ENCODE measurements at places on chromosomes 2 and 18.

DNA sequence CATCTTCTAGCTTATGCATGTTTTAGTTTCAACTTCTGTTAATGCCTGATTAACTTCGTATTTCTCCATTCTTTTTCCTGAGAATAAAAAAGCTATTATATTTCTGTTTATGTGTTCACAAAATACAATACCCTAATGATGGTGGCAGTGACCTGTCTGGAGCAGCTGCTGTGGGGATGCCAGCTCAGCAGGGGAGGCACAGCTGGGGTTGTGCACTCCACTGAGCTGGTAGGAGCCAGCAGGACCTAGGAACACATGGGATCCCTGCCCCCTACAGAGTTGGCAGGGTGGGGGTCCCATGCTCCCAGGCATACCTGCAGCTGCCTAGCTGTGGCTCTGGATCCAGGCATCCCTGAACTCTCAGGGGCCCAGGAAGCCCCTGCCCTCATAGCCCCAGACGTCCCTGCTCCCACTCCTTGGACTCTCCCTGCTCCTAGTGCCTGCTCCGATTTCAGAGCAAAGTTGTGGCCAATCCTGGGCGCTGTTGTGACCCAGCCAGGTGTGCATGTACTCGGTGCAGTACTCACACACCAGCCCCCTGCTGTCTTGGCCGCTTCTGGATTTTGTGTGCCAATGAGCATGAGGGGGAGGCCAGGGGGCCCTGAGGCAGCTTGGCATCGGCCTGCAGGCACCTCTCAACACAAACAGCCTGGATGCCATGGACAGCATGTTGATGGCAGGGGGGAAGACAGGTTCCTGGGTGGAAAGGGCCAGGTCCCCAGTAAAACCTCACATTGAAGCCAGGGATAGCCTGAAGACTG, 546.0 kb downstream of the ZNF804A start:
- no peak for DNase-seq

- no peak for DNase-seq
These were observed 259.3 kb downstream of the PTGR3 start for GRCh38 chr18:74949611-74950010.

DNA sequence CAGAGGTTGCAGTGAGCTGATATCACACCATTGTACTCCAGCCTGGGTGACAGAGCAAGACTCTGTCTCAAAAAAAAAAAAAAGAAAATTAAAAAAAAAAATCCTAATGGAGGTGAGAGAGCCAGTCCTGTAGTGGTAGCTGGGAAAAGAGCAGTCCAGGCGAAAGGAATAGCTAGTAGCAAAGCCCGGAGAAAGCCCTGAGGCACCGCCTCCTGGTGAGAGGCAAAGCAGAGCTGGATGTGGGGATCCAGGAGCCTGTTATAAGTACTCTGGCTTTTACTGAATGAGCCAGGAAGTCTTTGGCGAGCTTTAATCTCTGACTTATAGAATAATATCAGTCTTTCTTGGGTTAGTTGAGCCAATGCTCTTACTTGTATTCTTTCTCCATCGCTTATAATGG, 6.6 kb upstream of the KLHL23 start:
- DNase-seq, result no peak

DNA sequence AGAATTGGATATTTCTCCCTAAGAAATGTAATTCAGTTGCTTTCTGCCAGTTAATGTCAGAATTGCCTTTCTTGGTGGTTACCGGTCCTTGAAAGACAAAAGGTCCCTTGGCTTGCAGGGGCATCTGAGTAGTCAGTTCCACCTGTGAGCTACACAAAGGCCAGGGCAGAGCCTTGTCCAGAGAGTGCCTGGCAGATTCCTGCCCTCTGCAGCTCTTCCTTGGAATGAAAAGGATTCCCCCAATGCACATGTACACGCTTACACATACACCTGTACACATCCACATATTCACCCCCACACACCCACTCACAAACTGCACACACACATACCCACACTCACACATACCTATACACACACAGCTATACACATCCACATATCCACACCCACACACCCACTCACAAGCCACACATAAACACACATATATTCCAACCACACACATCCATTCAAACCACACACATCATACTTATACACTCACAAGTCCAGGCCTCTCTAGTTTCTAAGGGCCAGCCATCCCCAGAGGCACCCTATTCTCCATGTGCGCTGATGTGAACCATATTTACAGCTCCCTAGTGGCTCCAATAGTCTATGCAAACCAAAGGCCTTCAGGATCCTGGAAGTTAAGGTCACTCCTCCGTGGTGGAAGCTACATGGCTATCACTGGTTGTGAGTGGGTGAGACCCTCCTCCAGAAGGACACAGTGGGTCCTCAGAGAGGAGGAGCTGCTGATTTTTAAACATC, 9.6 kb downstream of the CYRIA start:
- no peak for DNase-seq

GRCh38 chr2:176270100-176270750, 983 bp downstream of the MTX2 start:
- no peak for DNase-seq

DNA sequence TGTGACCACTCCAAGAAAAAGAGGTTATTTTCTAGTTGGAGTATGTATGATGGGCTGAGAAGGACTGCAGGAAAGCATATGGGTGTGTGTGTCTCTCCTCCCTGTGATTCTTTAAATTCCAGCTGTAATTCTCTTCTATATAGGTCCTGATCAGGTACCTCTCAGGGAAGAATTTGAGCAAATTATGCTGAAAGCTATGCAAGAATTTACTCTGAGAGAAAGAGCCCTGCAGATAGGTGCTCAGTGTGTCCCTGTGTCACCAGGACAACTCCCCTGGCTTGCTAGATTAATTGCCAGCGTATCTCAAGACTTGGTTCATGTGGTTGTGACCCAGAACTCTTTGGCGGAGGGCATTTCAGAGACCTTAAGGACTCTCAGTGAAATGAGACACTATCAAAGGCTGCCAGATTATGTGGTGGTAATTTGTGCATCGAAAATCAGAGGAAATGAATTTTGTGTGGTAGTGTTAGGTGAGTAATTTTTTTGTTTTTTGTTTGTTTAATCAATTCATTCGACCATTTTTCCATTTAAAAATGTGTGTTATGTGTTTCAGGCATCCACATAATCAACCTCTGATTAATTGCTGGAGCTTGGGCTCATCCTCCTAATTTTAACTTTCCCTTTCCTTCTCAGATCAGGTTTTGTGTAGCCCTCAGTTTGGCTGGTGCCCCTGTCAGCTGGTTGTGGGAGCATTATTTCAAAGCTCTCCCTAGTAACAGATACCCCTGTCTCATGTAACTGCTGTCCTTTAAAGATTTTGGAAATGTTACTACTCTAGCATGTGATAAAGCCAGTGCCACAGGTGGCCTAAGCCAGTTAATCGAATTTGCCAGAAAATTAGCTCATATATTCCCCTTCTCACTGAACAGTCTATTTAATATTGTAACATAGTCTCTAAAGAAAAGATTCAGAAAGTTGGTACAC, 150.9 kb downstream of the ESCO1 start:
- no peak for DNase-seq

DNA sequence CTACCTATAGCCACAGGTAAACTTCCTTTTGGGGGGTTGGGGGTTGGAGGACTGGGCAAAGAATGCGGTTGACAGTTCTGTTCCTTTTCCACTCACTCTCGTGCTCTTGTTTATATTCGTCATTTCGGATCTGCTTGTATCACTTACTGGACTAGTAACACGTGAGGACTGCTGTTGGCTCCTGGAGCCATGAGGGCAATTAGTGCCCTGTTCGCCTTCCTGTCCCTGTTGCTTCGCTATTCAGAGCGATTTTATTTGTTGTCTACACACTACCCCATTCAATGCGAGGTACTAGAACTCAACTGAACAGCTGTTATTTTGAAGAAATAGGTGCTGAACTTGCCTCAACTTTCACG, 1.1 kb downstream of the KCNJ3 start:
- no peak for DNase-seq

- no peak for DNase-seq
These were observed 77.9 kb downstream of the CABLES1 start for GRCh38 chr18:23213200-23213599.

GRCh38 chr2:232444409-232445148, 11.4 kb upstream of the ALPI start:
- no peak for DNase-seq

DNA sequence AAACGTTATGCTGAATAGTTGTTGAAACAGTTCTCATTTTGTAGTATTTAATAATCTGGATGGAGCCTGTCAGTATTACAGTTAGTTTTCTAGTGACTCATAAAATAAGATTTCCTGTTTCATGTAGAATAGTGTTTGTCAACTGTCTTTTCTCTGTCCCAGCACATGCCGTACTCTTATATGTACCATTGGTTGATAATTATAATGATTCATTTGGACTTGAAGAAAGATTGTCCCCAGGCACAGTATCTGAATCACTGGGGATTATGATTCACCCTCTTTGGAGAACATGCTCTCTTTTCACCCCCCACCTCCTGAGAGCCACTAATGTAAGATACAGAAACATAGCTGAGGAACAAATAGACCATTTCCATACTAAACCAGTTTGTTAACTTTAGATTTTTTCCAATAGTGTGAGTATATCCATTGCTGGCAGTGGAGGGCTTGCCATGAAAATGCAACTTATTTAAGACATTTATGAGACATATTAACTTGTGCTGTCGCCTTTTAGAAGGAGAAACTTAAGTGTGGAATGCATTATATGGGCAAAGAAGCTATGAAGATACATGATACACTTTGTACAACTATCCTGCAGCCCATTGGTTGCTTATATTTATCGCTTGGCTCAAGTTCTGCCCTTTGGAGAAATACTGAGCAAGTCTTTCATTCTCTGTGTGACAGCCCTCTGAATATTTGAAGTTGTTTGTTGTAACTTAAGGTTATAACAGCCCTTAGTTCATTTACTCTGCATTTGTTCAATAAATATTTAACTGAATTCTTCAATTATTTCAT, 12.4 kb downstream of the COPS8 start:
- DNase-seq, result no peak

DNA sequence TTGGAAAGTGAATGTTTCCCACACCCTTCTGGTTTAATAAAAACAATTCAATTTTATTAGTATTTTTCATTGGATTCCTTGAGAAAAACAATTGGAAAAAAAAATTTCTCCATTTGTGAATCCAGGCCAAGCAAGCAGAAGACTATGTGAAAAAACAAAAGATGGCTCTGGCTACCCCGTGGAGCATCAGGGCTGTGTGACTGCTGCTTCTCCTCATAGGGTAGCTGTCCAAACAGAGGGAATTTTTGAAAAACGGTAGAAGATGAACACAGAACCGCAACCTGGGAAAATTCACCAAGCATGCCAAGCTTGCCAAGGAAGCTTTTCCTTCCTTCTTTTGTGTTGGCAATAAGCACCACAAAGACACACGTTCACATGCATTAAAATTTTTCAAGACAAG, 71.3 kb upstream of the ACVR2A start:
- no peak for DNase-seq

DNA sequence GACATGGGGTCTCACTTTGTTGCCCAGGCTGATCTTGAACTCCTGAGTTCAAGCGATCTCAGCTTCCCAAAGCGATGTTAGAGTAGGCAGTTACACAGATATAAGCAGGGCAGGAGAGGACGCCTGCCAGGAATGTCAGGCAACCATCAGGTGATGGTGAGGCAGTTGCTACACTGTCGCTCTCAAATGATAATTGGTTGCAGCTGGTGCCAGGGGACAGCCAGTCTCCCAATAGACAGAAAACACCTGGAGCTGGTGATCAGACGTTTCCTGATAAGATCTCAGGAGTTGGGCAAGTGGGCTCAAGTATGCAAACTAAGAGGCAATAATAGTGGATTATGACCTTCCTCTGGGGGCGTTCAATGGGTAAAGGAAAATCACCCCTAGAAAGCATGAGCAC, 163.1 kb upstream of the RGPD4 start:
- DNase-seq, result no peak

- no peak for DNase-seq
These were observed 61.3 kb downstream of the UBE2E3 start for GRCh38 chr2:181041661-181042060.

Measured in NT2/D1 (cell line).